ENCODE measurements at places on chromosomes 4 and X. TPM values are rescaled to one million over a fixed set of nuclear protein-coding genes. Genes with fewer than 3 reads are reported as not detected.

Gene USP51
- 6.6 TPM for total RNA-seq

Gene IQSEC2
- total RNA-seq = 8.3 TPM

Gene CLDN22
- total RNA-seq = not detected

Gene XPNPEP2
- total RNA-seq = 1.7 TPM

Gene GABRA4
- total RNA-seq = not detected

Gene OTC
- not detected for total RNA-seq

Gene NWD2
- not detected for total RNA-seq

Gene NSG1
- 17.9 TPM for total RNA-seq

Gene GNRHR
- not detected for total RNA-seq

Gene MAGEB17
- total RNA-seq = 0.09 TPM
